ENCODE measurements at places on chromosomes 5 and 9.

DNA sequence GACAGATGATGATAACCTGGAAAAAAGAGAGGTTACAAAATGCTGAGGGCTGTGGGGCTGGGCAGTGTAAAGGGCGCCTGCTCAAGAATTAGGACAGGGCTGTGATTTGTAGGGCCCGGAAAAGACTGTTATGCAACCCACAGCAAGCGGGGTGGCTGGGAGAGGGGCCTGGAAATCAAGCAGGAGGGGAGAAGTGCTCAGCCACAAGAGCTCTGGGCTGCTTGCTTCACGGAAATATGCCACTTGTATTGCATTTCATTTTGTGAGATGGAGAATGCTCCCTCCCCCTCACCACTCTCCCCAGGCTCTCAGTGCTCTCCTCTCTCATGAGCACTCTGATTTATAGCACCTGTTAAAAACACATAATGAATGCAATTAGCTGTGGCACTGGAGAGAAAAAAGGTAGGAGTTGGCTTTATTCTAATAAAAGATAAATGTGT, 8.4 kb upstream of the HAND1 start:
- peak; percentile 60 for DNase-seq

DNA sequence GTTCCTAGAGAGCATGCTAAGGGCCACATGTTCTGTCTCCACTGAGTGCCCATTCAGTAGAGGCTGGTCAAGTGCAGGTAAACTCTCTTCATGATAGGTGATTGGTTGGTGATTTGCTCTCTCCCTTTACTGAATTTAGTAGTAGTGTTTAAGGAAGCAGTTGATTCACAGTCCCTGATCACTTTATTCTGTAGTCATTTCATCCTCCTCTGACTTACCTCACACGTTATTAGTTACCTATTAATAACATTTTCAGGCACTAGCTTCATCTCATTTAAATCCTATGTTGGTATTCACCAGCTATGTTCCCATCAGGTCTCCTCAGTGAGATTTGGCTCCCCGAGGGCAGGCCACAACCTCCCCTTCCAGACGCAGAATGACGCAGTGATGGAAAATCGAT, 51.9 kb downstream of the ERAP1 start:
- no peak for DNase-seq

- DNase-seq, result no peak
These were observed 339.9 kb downstream of the ACTL7B start for GRCh38 chr9:108515856-108516255.

DNA sequence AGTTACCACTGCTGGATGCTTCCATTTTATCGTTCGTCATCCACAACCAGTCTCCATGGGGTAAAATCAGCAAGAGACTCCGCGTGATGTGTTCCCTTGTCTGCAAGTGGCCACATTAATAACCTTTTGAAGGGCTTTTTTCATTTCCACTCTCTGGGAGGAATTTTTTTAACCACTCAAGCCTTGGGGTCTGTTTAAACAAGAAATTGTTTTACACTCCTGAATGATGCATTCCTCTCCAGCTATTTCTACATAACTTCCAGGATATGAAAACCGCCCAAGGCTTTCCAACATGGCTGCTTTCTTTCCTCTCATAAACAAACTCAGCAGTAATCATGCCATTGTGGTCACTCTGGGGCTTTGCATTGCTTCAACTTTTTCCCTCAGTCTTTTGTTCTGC, 217.2 kb upstream of the DAPK1 start:
- DNase-seq, result no peak

- DNase-seq, result peak; percentile 61
These were observed 614.5 kb downstream of the MAT2B start for GRCh38 chr5:164119806-164120447.

DNA sequence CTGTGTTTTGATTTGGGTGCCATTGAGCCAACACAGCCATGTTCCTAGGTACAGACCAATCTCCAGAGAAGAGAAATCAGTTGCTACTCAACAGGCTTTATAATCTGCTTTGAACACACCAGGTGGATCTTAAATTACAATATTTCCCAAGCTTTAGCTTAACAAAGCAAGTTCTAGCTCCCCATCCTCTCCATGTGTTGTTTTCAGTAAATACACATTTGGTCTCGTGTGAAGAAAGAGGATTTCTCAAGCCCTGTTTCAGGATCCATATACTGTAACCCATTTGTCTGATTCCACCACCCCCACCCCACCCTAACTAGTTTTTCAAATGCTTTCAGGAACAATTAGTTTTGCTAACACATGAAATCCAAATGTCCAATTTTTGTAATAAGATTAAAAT, 109.6 kb upstream of the NIPBL start:
- DNase-seq, result no peak

GRCh38 chr5:107604146-107604910, 66.4 kb downstream of the EFNA5 start:
- DNase-seq, result no peak

- DNase-seq, result no peak
These were observed 47.7 kb downstream of the ZNF608 start for GRCh38 chr5:124698770-124699169.

GRCh38 chr9:112091810-112092209, 83.3 kb downstream of the SUSD1 start:
- no peak for DNase-seq

DNA sequence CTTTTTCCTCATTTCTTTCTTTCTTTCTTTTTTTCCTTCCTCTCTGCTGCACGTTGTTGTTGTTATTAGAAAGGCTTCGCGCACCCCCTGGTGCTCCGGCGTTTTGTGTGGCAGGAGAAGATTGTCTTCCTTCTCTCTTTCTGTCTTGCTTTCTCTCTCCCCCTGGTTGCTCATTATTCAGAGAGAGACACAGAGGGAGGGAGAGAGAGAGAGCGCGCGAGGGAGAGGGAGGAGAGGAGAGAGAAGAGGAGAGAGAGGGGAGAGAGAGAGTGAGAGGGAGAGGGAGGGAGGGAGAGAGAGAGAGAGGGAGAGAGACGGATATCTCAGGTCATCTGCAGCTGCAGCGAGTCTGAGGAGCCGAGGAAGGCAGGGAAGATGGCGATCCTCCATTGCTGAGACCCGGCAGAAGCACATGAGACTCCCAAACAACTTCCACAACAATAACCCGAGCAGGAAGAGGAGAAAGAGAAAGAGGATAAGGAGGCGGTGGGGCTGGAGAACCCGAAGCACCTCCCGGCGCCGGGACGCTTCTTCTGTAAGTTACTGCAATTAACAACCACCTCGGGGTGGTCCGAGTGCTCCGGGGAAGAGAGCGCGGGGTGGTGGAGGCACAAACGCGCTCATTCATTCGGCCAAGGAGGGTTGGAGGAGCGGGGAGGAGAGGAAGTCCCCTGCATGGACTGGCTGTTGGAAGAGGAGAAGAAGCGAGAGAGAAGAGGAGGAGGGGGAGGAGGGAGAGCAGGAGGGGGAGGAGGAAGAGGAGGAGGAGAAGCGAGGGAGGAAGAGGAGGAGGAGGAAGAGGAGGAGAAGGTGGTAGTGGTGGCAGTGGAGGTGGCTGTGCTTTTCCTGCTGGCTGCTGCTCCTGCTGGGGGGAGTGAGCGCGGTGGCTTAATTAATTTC, at the start of gene ZNF462:
Gene ZNF462 (plus strand): TSS at position 346 of the 900 bp plus-strand sequence. CDS start 60,218 bp downstream, outside the sequence.
- peak; percentile 75 for DNase-seq

DNA sequence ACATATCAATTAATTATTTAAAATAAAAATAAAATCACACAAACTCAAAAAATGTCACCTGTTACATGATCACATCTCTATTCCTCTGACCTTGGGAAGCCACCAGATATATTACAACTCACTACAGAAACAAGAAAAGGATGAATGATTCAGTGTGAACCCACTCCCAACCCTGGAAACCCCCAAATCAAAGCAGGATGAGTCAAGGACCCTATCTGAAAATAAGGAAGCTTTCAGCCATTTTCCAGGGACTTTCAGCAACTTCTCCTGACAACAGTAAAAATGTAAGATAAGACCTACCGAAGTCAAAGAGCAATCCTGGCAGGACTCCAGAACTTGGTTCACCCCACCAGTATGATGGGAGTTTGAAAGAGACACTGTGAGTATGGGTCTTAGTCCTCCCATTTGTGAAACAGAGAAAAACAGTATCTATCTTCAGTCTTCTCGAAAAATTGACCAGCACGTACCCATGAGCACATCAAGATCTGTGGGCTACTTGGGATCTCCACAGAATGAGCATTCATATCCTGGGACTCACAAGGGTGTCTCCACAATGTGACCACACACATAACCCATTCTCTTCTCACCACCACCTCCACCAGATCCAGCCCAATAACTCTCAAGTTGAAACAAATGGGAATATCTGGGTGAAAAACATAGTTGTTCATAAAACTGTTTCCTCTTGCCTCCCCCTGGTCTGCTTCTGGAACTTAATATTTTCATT, 9.9 kb downstream of the NRG2 start:
- no peak for DNase-seq

DNA sequence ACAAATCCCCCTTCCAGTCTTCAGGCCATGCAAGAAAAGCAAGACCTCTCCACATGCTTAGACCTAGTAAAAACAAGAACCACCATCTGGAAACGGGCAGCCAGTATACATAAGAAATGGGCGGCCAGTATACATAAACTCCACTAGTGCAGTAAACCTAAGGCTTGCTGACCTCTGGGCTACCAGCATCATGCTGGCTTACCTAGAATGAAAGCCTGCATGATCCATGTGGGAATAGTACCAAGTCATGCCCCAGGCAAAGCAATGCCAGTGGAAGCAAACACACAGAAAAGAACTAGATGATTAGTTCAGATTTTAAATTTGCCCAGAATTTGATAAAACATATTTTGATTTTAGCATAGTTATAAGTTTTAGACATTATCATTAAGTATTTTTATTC, 1346.4 kb downstream of the EFNA5 start:
- no peak for DNase-seq

DNA sequence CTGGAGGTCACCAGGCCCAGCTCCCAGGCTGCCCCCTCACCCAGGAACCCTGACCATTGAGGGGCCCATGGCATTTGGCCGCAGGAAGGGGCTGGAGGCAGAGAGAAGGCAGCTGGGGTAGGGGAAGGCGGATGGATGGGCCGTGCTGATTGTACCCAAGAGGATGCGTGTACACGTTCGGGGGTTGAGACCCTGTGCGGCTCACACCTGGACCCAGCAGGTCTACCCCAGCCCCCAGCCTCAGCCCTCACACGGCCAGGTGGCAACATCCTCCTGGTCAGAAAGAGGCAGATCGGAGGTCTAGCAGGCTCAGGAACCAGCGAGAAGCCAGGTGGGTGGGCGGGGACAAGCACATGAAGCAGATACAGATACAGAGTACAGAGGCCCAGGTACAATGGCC, 33.7 kb downstream of the NACC2 start:
- DNase-seq, result no peak

- DNase-seq, result no peak
These were observed 66.9 kb downstream of the RFX3 start for GRCh38 chr9:3458806-3459475.

DNA sequence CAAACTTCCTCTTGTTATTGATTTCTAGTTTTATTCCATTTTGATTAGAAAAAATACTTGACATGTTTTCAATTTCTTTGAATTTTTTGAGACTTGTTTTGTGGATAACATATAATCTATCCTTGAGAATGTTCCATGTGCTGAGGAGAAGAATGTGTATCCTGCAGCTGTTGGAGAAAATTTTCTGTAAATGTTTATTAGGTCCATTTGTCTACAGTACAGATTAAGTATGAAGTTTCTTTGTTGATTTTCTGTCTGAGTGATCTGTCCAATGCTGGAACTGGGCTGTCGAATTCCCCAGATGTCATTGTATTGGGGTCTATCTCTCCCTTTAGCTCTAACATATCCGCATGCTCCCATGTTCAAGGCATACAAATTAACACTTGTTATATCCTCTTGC, 251.2 kb downstream of the CSNK1G3 start:
- no peak for DNase-seq

DNA sequence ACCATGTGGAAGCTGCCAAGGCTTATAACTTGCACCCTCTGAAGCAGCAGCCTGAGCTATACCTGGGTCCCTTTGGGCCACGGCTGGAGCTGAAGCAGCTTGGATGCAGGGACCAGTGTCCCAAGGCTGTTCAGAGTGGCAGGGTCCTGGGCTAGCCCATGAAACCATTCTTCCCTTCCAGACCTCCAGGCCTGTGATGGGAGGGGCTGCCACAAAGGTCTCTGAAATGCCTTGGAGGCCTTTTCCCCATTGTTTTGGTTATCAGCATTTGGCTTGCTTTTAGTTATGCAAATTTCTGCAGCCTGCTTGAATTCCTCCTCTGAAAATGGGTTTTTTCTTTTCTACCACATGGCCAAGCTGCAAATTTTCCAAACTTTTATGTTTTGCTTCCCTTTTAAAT, 433.7 kb upstream of the ACO1 start:
- peak; percentile 15 for DNase-seq

GRCh38 chr9:12882430-12882829, 107.6 kb downstream of the LURAP1L start:
- no peak for DNase-seq

DNA sequence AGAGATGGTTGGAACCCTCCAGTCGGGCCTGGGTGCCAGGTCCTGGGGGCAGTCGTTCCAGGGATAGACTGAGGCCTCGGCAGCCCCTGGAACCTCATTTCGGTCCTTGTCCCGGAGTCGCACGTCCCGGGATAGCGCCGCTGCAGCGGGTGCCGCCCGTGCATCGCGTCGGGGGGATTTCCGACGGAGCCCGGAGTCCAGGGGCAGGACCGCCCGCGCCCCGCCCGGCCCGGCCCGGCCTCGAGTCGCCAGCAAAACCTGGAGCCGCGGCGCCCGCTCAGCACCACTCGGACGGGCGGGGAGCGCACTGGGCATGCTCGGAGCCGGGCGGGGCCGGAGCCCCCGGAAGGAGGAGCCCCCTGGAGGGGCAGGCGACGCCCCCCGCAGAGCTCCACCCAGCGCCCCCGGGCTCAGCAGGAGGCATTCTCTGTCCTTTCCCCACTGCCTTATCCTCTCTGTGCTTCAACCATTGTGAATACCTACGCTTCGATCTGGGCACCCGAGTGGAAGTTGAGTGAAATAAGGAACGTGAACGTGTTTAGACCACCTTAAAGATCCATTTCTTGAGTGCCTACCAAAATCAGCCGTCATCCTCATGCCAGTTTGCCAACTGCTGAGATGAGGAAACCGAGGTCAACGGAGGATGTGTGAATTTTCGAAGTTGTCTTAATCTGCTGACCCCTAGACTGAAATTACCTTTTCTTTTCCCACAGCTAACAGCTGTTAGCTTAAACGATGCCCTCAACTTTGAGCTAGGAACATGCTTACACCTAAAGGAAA, 1.7 kb upstream of the PTPN3 start:
- peak; percentile 77 for DNase-seq

Measured in ELF-1 (cell line).